ENCODE measurements at places on chromosomes 3 and 15.

- no peak for DNase-seq
Observed at GRCh38 chr15:37072181-37072580, 28.2 kb downstream of the MEIS2 start.

DNA sequence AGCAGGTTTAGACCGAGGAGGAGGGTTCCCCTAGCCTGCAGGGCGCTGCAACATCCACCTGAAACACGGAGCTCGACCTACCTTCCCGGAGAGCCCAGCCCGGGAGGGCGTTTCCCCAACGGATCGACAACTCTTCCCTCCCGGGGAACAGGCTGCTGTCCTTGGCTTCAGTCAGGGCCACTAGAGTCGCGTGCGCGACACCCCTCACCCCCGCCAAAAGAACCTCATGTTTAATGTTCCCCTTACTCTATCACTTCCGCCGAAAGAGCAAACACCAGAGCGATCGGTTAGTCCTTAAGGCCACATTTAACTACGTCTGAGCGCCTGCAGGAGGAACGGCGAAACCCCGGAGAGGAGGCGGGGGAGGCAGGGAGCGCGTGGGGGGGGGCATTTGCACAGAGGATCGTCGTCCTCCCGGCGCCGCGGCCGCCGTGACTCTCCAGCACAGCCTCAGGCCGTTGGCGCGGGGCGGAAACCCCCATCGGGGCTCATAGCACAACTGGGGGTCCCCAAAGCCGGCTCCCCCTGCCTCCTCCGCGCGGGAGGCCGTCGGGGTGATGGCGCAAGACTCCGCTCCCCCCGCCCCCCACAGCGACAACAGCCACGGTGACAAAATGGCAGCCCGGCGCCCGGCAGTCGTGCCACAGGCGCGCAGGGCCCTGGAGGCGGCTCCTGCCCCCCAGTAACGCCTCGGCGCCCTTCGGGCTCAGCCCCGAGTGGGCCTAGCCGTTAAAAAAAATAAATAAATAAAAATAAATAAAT, 3.2 kb downstream of the ANP32A start:
- DNase-seq: peak; percentile 61

- no peak for DNase-seq
Observed at GRCh38 chr3:3200632-3201212, 21.2 kb upstream of the CRBN start.

- DNase-seq: no peak
Observed at GRCh38 chr3:31402117-31402516, 130.6 kb upstream of the STT3B start.

DNA sequence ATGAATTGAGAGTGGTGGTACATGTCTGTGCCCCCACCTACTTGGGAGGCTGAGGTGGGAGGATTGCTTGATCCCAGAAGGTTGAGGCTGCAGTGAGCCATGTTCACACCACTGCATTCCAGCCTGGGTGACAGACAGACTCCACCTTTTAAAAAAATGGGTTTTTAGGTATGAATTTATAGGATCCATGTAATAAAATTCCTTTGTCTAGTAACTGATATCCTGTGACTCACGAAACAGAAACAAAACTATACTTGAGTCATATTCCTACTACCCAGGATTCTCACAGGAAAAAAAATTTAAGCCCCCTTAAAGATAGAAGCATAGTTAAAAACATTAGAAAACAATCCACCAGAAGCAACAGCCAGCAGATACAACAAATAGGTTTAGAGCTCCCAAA, 10.0 kb upstream of the CRTC3 start:
- no peak for DNase-seq
